ENCODE measurements at places on chromosomes 2 and 18.
A peak's percentile ranks its signal among the peaks of the same experiment; 100 is the strongest.

- peak; percentile 60 for DNase-seq
These were observed 20.6 kb upstream of the ATRAID start for GRCh38 chr2:27191070-27191829.

GRCh38 chr18:25145731-25146511 lies 206.0 kb downstream of the ZNF521 start:
- DNase-seq, result no peak

- DNase-seq, result peak; percentile 59
These were observed 584 bp upstream of the DNER start for GRCh38 chr2:229714736-229715541.

DNA sequence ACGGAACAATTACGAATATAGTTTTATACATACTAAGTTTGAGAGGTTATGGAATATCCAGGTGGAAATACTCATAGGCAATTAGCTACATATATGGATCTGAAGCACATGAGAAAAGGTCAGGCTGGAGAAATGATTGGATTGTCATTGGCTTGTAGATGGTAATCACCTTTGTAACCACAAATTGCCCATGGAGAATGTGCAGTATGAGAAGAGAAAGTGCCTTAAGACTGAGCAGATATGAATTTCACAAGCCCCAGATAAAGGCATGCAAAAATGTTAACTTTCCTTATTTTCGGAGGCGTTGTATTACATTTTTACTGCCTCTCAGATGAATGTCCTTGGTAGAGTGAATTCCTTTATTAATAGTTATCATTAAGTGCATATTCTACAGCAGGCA lies 33.1 kb upstream of the ACVR1C start:
- no peak for DNase-seq

DNA sequence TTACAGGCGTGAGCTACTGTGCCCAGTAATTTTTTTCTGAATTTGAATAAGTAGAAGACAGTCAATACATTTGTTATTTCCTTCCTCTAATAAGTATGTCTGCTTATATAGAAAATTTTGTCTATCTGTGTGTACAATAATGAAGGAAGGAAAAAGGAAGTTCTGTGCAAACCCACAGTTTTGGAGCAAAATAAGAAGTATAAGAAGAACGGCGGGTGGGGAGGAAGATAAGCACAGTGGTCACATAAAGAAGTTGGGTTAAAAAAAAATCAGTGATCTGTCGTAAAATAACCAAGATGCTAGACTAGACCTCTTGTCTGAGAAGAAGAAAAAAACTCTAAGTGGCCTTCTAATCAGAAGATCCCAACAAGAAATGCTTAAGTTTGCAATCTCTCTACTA lies 20.2 kb downstream of the MGAT4A start:
- DNase-seq, result no peak

DNA sequence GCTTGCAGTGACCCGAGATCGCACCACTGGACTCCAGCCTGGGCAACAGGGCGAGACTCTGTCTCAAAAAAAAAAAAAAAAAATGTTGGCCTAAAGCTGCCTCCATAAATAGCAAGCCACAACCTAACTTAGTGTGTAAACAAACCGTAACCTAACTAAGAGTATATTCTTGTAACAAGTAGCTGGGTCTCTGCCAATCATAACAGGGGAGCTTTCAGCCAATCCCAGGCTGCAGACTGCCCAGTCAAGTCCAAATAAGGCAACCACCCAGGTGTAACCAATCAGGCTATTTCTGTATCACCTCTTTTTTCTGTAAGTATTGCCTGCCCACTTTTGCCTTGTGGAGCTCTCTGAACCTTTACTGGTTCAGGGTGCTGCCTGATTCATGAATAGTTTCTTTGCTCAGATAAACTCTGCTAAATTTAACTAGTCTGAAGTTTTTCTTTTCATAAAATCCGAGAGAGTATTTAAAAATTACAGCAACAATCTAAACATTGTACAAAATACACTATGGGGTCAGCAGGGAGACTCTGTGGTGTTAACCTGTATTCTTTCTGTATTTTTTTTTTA lies 4.5 kb downstream of the PSTPIP2 start:
- peak; percentile 45 for DNase-seq

DNA sequence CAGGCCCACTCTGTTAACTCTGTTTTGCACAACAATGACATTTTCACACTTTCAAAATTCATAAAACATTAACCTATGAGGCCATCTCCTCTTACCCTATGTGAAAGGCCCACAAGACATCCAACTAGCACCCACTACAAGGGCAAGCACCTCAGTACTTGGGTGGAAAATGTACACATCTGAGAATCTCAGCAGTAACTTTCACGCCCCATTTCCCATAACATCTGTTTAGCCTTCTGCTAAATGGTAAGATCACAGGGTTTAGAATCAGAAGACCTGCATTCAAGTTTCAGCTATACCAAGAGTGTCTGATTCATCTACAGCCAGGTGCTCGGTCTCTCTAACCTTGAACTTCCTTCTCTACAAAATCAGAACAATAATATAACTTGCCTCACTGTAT lies 89.2 kb downstream of the SP100 start:
- DNase-seq, result no peak

GRCh38 chr2:134711692-134712091 lies 7.1 kb downstream of the TMEM163 start:
- no peak for DNase-seq

DNA sequence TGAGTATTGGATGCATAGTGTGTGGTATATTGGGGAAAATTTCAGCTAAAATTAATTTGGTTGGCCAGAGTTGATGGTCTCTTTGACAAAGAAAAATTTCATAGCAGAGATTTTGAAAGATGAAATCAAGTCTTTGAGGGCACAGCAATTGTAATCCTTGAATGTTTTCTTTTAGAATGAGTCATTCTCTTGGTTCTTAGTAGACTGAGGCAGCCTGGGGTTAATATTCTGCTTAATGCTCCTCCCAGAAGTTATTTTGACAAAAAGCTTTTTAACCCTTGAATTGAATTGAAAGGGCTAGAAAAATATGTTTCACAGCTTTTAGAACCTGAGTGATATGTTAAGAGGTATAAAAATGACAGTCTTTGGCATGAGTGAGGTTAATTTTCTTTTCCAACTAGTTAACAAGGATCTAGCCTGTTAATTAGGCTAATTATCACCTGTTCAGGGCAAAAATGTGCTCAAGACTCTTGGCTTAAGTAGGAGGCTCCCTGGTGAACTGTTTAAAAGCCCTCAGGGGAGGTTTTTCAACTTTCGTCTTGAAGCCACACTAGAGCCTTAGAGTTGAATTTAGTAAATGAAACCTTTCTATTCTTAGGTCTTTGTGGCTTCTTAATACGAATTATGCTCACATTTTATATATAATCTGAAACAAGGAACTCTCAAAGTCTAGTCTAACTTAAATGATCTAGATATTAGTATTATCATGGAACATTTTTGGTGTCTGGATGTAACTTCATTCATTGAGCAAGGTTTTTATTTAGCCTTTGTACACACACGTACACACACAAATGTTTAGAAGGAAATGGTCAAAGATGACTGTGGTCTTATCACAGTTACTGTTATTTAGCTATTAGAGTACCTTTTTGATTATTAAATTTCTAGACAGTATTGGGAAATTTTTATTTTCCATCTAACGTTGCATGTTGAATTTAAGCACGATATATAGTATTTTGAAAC lies 272.5 kb downstream of the ZNF407 start:
- DNase-seq, result no peak

GRCh38 chr2:152473151-152473857 lies 138.3 kb downstream of the FMNL2 start:
- no peak for DNase-seq

- no peak for DNase-seq
These were observed 126.7 kb downstream of the NDUFA10 start for GRCh38 chr2:239898292-239898925.

DNA sequence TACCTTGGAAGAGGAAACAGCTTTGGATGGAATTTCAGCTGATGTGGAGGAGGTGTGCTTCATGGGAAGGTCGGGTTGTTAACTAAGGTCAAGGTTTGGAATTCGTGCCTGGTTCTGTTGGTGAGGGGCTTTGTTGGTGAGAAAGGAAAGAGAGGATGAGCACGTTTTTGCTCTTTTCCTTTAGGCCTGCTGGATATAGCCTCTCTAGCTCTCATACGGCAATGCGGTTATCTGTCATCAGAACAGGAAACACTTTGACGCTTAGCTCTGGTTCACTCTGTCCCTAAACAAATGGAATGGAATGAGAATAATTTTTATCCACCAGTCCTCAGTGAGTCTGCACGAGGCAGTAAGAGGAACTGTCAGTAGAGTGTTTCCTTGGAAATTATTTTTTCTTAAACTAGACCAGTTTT lies 169.7 kb upstream of the NOSTRIN start:
- peak; percentile 73 for DNase-seq

DNA sequence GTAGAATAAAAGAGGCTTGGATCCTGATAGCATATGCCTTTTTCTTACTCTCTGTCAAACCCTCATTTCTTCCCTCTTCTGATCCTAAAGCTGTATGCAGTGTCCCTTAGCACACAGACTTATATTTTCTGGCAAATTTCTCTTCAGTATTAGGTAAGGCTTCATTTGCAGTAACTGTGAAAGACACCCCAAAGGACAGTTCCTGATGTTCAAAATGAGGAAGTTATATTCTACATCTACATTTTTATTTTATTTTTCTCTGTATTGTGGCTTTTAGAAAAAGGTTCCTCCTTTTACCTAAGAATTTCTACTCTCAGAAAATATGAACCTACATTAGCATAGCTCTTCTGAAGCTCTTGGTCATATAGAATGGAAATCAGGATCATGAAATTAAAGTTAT lies 261.7 kb downstream of the PDE11A start:
- no peak for DNase-seq

- no peak for DNase-seq
These were observed 35.3 kb upstream of the ZDBF2 start for GRCh38 chr2:206239157-206239556.

DNA sequence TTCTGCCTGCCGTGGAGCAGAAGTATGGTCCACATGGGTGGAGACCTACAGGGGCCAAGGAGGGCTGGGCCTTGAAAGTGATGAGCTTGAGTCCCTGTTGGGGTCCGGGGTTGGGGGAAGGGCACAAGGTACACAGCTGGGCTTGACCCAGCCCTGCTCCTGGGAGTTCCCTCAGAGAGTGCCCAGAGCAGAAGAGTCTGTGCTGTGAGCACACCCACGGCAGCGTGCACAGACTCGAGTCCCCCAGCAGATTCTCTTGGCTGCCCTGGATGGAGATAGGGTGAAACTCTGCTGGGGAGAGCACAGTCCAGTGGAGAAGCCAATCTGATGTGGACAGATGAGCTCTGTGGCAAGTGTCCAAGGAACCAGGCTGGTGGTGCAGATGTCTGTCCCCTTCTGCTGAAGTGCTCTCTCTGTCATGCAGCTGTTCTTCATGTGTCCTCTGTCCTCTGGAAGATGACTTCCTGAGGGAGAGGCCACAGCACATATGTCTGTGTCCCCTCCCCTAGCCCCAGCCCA lies 27.5 kb downstream of the INPP4A start:
- DNase-seq, result no peak

DNA sequence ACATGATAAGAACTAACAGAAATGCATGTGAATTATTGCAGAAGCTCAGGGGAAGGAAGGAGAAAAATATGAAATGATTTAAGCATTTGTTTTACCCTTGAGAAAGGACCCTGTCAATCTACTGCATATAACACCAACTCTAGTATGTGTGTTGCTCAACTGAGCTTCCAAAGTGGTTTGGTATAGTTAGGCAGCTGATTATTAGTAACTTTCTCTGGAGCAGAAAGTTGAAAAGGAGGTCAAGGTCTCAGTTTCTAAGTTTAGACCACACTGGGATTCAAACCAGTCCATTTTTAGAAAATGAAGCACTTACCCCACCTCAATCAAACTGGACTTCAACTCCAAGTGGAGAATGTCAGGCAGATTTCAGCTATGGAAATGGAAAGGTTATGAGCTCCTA lies 123.3 kb upstream of the CDC42EP3 start:
- peak; percentile 59 for DNase-seq

DNA sequence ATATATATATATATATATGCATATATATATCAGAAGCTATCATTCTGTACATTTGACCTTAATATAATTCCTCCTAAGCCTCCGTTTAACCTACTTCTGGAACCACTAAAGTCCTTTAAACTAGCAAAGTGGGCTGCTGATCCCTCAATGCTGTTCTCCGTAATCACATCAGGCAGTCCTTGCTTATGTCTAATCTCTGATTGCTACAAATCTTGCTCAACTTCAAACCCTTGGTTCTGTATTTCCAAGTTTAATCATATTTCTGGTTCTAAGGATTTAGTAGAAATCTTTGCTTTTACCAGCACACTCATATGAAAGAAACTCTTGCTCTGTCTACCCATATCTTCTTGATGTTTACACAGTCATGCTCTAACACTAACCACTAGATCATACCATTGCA lies 91.5 kb upstream of the GALNT13 start:
- no peak for DNase-seq

DNA sequence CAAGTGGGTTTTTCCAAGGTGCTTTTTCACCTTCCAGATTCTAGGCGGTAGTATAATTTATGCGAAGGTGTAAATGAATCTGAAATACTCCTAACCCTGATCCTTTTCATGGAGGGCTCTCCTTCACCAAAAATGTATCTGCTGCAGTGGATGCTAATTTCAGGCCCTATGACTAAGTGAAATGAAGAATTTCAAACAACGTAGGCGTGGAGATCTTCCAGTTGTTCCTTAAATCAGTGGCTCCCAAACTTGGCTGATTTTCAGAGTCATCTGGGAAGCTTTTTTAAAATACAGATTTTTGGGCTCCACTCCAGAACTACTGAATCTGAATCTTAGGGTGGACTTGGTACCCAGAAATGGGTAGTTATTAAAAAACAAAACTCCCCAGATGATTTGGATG lies 5.5 kb downstream of the GCKR start:
- DNase-seq, result no peak

- DNase-seq, result no peak
These were observed 79.1 kb upstream of the GRB14 start for GRCh38 chr2:164700390-164700789.

Data from HCEC 1CT (cell line).